Germinal center (tissue), 1 donor: ENCODE measurements at places on chromosomes 6 and 20.

GRCh38 chr6:149223120-149223903, 94.2 kb upstream of the TAB2 start:
- no peak for DNase-seq

DNA sequence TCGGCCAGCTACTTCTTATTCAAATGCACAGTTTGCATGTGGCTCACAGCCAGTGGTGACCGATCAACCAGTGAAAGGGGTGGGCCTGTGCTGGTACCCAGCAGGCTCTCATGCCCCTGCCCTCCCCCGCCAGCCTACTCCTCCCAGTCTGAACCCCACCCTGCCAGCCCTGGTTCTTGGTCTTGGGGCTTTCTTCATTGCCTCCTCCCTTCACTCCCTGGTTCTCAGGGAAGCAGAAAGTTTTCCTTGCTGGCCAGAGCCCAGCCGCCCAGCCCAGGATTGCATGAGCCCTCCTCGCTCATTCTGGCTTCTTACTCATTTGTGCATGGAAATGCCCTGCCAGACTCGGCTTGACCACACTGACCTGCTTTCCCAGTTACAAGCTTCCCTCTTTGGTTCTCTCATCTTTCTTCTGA, 40.8 kb downstream of the KCNK17 start:
- DNase-seq = no peak

GRCh38 chr6:69026715-69027114, 391.6 kb downstream of the ADGRB3 start:
- DNase-seq = no peak

DNA sequence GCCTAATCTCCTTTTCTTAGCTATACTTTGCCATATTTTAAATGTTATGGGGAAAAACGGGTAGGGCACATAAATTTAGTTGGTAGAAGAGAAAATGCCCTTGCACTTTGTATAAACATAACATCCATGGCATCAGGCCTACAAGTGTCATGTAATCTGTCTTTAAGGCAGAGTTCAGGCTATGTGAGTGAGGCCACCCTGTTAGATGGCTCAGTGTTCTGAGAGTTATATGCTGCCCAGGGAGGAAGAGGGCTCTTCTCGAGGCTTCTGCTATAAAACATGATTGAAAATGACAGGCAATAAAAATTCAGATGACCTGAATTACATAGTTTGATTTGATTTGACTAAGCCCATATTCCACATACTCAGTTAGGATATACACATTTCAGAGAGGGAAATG, 553.6 kb upstream of the MAP3K7 start:
- DNase-seq = no peak

DNA sequence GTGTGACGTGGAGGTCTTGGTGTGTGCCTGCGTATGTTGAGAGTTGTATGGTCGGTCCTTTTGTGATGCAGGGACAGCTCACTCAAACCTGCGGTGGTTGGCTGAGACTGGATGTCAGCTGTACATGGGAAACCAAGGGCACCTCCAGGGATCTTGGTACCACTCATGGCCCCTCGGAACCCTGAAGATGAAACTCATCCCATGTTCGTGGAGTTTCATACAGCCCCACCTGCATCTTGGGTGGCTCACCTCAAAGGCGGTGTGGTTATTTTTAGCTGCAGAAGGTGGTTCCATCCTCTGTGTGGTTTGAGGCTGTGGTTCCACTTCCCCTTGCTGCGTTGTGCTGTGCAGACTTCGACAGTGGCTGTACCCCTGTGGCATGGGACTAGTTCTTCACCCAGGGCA, 52.6 kb upstream of the SLC22A1 start:
- DNase-seq = peak; percentile 61

DNA sequence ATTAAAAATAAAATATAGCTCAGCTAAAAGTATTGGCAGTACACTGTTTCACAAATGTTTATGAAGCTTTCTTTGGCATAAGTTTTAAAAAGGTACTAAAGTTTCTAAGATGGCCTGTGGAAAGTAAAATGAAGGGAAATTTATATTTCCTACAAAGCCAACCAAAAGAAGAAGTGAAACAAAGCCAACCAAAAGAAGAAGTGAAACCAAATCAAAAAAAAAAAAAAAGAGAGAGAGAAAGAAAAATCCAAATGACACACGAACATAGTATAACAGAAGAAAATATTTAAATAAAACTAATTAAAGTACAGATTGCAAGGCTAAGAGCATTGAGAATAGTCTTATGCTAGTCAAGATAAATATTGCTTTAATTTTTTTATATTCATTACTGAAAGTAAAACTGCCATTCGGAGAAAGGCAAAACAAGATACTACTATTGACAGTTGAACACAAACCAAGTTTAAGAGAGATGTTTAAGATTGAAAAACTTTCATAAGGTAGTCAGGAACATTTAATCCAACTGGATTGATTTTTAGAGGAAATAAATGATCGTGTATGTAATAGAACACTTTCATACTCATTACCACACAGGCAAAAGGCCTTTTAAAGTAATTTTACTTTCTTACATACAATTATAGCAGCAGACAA, 12.8 kb upstream of the KHDRBS2 start:
- peak; percentile 10 for DNase-seq

DNA sequence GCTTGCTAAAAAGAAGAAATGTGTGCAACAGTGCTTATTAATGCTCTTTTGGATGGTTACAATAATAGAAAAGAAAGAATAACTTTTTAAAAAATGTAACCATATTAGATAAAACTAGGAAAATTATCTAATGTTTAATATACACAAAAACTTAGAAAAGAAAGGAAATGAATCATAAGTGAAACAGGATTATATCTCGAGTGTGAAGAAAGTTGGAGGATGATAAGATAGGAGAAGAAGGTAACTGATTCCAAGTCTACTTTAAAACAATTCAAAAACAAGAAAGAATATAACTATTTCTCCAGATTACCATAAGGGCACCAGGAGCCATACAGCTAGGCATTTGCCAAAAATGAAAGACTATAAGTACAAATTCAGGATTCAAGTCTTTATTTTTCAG, 73.0 kb downstream of the PHIP start:
- no peak for DNase-seq

- no peak for DNase-seq
These were observed 17.6 kb upstream of the SYNJ2 start for GRCh38 chr6:157964100-157964499.

DNA sequence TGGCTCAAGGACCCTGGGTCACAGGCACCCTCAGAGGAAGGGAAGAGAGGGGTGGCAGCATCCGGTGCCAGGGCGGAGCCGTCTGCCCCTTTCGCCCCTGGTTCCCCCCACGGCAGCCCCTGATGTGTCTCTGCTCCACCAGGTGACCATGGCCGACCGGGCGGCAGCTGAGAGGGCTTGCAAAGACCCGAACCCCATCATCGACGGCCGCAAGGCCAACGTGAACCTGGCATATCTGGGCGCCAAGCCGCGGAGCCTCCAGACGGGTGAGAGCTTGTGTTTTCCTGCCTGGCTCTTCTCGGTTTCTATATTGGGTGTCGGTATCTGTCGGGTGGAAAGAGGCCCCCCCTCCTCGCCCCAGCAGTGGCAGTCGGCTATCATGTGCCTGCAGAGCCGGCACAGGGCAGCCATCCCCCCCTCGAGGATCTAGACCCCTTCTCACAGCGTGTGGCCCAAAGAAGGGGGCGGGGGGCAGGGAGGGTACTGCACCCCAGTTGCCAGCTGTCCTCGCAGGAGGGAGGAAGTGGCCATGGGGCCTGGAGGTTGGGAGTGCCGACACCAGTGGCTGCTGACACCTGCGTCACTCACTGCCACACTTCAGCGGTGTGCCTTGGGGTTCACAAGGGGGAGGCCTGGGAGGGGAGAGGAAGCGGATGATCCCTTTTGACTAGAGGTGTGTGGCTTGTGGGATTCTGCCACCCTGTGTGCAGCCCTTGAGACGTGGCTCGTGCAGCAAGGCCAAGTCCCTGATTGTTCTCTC, 1.5 kb downstream of the RBM38 start:
- peak; percentile 62 for DNase-seq

DNA sequence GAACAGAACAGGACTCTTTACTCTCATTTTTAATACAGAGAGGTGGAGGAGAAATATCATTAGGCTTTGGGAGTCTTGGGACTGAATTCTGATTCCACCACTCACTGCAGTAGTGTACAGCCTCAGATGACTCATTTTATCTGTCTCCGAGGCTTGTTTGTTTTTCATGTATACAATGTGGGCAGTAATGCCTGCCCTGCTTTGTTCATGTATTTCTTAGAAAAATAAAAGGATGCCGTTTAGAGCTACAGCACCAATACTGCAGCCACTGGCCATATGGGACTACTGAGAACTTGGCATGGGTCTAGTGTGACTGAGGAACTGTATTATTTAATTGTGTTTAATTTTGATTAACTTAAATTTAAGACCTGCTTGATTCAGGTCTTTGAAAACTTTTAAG, 41.2 kb upstream of the JAG1 start:
- DNase-seq = no peak

DNA sequence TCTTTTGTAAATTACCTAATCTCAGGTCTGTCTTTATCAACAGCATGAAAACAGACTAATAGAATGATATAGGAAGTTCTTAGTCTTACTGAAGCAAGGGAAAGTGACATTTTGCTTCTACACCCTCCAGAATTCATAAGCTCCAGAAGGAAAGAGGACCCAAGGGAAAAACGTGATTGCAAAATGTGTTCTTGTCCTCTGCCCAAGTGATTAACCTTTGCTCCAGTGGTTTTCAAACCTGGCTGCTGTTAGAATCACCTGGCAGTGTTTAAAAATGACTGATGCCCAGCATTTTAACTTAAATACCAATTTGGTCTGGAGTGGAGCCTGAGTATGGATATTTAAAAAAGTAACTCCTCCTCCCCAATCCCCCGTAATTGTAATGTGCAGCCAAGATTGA, 191.4 kb downstream of the SLC16A10 start:
- DNase-seq = no peak

DNA sequence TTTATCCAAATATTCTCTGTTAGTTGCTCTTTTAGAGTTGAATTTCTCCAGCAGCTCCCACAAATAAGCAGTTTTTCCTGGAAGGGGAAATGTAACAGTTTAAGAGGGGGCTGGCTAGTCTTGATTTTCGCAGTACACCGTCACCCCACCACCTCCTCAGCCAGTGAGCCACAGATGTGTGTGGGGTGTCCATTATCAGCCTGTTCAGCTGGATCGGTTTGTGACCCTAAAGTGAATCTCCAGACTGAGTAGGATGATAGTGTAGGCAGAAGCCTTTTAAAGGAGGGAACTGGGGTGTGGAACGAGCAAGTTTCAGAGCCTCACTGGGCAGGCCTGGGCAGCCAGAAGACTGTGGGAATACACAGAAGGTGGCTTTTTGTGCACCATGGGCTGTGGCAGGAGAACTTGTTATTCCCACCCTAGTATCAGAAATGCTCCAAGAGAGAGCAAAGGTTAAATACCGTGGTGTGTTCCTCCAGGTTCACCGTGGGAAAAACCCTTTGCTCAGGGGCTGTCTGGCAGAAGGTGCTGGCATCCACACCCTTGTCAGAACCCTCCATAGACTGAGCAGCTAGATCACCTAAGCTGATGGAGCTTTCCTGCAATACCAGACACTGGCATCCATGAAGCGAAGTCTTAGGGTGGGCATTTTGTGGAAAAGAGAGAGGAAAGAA, 230.9 kb upstream of the MOCS1 start:
- no peak for DNase-seq

DNA sequence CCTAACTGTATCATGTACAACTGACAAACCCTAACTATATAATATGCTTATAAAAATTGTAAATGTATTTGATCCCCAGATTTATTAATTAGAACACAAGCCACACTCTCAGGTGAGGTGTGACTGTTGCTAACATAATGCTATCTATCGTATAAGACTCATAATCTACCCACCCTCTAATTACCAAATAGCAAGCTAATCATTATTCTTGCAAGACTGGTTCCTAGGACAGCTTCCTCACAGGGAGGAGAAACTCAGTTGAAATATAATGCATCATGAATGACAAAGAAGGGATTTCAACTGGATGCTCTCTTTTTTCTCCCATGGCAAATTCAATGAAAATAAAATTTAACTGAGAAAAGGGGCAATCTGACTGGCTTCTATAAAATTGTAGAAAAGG, 35.4 kb downstream of the ELOVL4 start:
- no peak for DNase-seq

GRCh38 chr6:939526-940252, 246.8 kb upstream of the EXOC2 start:
- no peak for DNase-seq

- no peak for DNase-seq
These were observed 244.8 kb upstream of the SYNCRIP start for GRCh38 chr6:85887461-85887860.

DNA sequence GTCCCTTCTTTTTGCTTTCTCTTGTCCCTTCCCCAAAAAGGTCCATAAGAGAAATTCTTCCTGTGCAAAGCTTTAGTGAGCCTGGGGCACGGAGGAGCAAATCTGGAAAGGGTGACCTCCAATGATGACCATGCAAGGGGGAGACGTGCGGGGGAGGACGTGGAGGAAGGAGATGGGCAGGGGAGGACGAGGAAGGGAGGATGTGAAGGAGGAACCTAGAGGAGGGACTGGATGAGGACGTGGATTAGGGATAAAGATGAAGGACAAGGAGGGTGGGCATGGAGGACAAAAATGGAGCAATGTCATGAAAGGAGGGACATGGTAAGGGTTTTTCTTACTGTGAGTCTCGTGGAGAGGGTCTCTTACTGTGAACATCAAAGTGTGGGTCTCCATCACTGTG, 139.5 kb downstream of the ERMARD start:
- DNase-seq = no peak
